Amniotic epithelial cell (primary cell): ENCODE measurements at places on chromosomes 13 and 19.

DNA sequence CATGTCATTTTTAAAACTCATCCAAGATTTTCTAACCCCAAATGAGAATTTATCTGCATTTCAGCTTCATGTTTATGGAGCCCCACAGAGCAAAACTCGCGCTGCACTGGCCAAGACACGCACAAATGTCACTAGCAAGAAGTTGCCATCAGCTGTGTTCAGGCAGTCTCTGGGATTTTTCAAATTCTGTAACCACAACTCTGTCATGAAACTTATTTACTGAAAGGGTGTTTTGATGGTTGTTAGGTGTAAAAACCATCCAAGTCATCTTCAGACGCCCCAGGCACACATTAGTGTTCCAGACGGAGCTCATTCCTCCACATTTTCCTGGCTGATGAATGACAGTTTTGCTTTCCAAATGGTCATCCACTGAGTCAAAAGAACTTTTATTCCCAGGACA lies 63.4 kb downstream of the SLC7A1 start:
- DNase-seq, result no peak

DNA sequence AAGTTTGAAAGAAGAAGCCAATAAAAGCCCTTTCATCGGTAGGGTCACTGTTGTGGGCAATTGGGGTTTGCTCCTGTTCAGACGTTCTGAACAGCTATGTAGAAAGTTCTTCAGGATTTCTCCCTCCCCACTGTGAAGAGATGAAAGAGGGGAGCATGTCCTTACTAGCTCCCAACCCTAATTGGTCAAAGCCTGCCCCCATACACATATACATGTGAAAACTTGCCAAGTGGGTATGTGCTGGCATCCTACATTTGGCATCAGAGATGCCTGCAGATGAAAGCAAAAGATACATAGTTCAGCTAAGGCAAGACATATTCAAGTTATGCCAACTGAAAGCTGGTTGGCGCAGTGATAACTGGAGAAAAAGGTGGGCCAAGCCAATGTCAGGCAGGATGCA lies 363.1 kb upstream of the DACH1 start:
- DNase-seq, result no peak

- peak; percentile 58 for DNase-seq
Observed at GRCh38 chr19:2578391-2578890, 102.5 kb downstream of the GADD45B start.

- no peak for DNase-seq
Observed at GRCh38 chr19:18098891-18099622, 1.5 kb downstream of the MAST3 start.
